ENCODE measurements at places on chromosomes 7 and 10.

DNA sequence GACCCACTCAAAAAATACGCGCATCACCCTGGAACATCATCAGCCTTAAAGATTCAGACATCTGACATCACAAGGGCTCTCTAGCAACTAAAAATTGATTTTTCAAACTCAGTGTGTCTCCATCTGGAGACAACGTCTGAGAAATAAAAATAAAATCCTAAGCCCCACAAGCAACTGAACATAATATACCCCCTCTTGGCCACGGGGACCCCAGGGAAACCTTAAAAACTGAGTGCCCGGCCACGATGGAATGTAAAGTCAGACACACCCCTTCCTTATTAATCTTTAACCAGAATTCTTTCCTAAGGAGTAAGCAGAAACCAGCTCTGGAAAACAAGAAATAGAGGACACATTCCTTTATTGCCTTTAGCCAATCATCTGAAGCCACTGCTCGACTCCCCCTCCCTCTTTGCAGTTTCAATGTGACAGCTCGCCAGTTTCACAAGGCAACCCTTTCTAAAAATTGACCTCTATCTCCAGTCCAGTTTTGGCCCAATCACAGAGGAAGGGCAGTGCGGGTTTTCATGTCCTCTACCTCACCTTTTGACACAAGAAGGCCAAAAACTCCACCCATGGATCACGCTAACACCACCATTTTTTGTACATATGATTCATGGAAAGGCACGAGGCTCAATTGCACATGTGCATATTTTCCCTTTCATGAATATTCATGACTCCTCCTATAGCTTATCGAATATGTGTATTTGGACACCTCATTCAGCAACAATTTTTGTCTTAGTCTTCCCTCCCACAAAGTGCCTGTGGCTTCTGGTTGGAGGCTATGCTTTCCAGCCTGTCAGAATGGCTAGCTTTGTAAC is 24.2 kb downstream of the IFIT3 start:
- no peak for DNase-seq

DNA sequence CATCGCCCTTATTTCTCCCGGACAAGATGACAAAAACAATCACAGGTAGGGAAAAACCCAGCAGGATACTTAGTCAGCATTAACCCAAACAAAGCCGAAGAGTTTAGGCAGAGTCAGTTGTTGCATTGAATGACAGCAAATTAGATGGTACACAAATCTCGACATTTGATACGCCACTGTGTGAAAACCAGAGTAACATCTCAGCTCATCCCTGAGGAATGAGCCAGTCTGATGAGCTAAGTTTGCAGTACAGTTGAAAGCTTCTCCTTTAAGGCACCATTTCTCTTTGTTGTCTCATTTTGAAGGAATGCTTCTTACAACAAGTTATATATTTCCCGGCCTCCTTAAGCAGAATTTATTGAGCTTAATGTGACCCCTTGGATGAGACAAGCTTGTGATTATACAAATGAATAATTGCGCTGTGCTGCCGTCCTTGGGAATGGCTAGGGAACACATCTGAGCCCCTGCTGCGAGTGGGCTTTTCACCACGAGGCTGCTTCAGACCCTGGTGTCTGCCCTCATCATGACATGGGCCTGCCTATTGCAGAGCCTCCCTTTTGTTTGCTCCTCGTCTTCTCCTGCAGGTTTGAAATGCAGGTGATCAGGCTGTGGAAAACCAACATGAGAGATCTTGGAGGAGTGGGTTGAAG is 137.3 kb downstream of the CELF2 start:
- DNase-seq: no peak

GRCh38 chr10:31768467-31768866 is 160.2 kb downstream of the ARHGAP12 start:
- DNase-seq: no peak

DNA sequence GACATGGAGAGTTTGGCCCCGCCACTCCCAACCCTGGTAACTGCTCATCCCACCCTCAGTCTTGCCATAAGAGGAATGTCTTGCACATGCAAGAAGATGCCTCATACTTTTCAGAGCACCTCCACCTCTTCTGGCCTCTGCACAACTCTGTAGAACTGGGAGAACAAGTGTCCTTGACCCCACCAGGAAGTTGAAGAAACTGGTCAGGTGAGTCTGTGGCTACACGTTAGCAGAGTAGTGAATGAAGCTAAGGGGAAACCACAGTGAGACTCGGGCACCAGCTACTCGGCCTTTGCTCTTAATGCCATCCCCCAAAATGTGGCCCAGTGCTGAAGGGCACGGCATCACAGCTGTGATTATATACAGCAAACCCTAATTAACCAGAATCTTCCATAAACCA is 110.1 kb downstream of the ARID5B start:
- no peak for DNase-seq

DNA sequence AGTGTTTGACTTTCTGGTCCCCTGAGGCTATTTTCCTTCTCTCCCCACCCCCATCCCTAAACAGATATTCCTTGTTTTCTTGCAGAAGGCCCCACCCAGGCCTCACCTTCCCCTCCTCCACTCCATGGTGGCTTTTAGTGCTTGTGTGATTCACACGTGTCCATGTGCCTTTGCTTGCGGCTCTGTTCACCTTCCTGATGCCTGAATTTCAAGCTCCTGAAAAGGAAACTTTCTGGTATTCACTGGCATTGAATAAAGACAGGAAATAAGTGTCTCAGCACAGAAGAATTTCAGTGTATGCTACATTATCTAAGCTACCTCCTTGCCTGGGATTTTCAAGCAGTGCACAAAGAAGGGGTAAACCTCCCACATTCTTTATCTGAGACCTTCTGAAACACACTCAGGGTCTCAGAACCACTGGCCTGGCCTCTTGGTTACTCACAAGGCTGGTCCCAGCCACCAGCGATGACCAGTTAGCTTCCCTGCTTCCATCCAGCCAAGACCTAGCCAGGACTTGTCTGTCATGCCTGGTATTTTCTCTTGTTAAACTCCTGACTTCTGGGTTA is 17.2 kb upstream of the UBE2H start:
- no peak for DNase-seq

DNA sequence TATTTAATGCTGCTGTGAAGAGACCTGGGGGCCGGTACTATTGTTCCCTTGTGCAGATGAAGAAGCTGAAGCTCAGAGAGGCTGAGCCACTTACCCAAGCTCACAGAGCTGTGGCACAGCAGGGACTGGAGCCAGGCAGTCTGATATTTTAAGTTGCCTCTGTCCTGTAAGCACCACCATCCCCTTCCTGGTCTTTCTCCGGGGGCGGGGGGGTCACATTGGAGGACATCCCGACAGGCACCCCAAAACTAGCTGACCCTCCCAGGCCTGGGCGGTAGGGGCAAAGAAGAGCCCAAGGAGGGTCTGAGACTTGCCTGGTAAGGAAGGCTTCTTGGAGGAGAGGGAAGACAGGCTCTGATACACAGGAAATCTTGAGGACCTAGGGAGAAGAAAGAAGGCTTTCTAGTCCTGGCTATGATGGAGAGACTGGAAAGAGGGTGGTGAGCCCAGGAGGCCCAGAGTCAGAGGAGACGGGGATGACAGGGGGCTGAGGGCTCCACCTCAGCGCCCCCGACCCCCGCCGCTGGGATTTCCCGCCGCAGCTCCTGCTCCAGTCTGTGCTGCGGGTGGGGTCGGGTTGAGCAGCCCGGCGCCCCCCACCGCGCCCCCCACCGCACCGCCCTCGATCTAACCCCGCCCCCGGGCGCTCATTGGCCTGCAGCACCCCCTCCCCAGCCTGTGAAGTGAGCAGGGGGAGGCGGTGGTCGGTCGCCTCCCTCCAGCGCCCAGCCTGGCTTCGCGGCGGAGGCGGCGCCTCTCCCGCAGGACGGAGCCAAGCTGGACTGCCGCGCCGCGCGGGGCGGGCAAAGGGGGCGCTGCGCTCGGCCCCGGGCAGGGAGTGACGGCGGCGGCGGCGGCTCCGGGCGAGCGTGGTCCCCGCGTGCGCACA is at the start of gene ADCYAP1R1:
Gene ADCYAP1R1 (plus strand): TSS at position 711 of the 889 bp plus-strand sequence. CDS start 10,957 bp downstream, outside the sequence.
- DNase-seq: no peak

DNA sequence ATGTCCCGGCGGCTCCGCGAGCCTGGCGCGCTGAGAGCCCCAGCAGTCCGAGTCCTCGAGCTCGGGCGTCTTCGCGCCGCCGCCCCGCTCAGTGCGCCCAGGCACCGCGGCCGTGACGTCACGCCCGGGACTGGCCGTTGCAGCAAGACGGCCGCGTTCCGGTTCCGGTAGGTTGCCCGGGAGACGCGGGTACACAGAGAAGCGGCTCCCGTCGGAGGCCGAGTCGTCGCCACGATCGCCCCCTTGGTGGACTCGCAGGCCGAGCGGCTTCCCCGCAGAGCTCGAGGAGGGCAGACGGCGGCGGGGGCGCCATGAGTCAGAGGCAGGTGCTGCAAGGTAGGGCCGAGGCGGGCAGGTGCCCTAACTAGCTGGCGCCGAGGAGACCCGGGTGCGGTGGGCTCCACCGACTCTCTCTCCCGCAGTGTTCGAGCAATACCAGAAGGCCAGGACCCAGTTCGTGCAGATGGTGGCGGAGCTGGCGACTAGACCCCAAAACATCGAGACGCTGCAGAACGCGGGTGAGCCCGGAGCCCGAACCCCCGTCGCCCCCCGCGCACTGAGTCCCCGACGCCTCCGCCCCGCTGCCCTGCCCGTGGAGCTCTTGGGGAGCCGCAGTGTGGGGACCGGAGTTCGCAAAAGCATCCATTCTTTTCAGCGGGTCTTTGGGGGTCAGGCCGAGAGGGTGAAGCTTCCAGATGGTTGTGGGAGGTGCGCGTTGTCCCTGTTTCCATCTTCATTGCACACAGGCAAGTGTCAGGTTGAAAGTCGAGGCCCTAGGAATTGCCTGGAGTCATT is at the start of gene SPAG6:
Gene SPAG6 (plus strand): TSS at position 196 of the 795 bp plus-strand sequence. CDS start 116 bp downstream, at position 312.
- peak; percentile 59 for DNase-seq

GRCh38 chr7:157279741-157280215 is 57.0 kb upstream of the DNAJB6 start:
- DNase-seq: no peak

DNA sequence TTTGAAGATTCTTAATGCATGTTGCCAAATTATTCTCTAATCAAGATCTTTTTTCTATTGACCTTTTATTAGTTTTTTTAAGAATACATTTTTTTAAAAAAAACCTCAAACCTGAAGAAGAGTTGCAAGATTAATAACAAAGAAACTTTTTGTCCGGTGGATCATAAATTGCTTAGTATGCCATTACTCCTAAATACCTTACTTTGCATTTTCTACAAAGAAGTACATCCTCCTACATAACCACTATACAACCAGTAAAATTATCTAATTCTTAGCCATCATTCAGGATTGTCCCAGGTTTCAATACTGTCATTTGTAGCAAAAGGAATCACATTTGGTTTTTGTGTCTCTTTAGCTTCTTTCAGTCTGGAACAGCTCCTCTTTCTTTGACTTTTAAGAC is 77.9 kb downstream of the SRI start:
- DNase-seq: no peak

- no peak for DNase-seq
Measured at GRCh38 chr10:132057191-132057681, 8.5 kb upstream of the JAKMIP3 start.

GRCh38 chr10:5570979-5571810 is 46.4 kb downstream of the CALML3 start:
- no peak for DNase-seq

DNA sequence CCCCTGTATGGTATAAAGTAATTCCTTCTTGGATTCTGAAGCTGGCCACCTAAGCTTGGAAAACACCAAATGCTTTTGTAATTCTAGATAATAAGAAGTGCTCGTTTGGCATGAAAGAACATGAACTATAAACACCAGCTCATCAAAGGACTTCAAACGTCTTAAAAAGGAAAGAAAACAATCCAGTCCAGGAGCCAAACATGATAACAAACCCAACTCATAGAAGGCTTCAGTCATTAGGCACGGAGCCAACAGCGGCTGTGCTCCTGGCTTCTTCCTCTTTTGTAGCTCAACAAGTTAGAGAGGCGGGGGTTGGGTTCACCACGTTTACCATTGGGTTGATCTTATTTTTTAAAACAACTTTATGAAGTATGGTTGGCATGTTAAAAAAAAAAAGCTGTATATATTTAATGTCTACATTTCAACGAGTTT is 56.4 kb upstream of the ECHDC3 start:
- DNase-seq: no peak

DNA sequence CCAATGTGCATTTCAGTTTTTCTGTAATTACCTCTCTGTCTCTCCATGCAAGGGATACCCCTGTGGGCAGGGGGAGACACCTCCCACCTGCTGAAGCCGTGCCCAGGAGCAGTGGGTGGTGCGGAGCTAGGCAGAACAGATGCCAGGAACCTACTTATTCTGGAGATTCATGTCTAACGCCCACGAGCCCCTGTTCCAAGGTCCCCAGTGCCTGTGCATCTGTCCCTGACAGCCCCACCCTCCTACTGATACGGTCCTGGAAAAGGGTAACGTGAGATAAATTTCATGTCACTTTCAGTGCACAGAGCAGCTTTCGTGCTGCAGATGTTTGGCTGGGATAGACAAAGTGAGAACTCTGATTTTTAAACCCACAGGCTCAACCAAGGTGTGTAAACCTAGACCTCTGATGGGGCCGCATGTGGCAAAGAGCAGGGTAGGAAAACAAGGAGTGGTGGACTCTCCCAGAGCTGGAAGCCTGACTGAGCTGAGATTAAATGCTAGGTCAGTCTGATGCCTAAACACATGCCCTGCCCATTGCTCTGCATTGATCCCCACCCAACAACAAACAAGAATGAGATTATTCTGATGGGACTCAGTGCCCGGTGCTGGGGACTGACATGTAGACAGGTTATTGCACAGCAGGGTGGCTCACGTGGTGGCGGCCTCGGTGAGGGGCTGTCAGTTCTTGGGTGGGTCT is 123.6 kb upstream of the GDF10 start:
- DNase-seq: no peak

DNA sequence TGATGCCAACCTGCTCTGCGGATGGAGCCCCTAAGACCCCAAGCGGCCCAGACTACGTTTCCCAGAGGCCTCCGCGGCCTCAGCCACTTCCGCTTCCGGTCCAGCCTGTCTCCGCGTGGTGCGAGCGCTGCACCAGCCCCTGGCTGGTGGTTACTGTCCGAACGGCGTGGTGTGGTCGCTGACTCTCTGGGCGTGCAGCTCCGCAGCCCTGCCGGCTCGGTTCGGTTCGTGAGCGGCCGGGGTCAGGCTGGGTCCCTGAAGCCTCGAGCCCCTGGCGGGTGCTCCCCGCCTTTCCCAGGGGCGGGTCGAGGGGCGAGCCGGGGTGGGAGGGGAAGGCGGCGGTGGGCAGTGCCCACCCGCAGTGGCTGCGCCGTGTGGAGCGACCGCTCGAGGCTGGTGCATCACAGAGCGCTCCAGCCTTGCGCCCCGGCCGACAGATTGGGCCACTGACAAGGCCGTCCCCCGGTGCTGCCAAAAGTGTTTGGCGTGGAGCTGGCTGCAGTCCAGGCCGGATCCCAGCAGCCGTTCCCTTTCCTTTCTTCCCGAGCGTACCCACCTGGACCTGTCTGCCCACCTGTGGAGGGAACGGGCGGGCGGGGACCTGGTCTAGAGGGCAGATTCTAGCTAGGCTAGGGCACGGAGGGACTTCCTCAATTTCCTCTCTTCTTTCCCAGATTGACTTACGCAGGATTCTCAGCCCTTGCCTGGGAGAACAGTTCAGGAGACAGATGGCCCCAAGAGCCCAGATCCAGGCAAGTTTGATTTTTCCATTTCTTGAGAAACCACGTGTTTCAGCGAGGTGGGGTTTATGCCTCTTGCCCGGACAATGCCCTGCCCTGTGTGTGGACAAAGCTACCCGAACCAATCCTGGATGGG is at the start of gene ZNF485:
Gene ZNF485 (plus strand): TSS at position 116 of the 876 bp plus-strand sequence. CDS start 613 bp downstream, at position 729.
- peak; percentile 58 for DNase-seq
